ENCODE measurements at places on chromosomes 1 and 21.

GRCh38 chr1:109094377-109094803 lies 3.8 kb downstream of the TMEM167B start:
- no peak for DNase-seq

DNA sequence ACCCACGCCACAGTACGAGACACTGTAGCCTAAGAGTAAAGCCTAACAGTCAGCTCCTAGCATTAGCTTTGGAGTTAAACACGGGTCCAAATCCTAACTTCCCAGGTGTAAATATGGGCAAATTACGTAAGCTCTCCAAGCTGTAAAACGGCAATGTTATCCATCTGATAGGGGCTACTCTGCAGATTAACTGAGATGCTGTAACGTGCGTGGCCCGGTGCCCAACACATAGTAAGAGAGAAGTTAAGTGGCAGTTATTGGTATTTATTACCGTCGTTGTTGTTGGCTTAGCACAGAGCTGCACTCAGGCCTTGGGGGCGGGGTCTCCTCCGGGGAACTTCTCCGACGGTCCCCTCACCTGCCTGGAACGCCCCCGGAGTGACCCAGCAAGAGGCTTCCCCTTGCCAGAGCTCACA lies 457 bp downstream of the TRAPPC3 start:
- no peak for DNase-seq

DNA sequence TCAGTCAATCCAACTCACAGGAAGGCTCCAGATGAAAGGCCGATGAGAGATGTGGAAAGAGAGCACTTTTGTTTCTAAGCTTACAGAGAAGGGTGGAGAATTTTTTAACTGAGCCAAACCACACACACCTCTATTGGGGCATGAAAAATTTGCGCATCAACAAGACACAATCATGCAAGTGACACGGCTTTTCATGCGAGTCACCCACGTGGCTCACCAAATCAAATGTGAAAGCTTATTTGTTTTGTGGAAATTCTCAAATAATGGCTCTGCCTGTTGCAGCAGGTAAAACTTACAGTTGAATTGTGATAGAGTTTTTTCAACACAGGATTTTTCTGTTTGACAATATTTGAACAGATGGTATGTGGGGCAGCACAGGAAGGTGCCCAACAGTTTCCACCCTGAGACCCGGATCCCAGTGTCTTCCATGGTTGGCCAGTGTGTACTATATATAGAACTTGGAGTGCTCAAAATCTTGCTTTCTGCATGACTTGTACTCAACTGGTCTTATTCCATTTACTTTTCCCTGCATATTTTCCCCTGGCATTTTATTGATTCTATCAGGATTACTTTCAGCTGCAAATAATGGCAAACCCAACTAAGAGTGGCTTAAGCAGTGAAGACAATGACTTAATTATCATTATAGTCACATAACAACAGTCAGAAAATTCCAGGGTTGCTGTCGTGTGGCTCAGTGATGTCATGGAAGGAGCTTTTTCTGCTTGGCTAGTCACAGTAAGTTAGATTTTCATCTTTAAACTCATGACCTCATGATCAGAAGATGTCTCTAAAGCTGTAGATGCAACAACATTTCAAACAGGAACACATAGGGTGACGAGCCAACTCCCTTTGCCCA lies 90.6 kb upstream of the SIM2 start:
- no peak for DNase-seq

DNA sequence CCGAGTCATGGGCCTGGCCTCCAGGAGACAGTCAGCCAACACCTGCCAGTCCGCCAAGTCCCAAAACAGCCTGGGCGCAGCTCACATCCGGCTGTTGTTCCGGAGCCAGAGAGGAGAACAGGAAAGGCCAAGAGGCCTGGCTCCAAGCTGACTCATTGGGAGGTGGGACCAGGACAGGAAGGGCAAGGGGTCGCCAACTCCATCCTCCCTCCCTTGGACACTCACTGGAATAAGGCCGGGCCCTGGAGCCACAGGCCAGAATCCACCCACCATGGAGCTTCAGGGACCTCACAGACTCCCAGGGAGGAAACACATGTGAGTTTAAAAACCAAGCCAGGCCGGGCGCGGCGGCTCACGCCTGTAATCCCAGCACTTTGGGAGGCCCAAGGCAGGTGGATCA lies 25.1 kb upstream of the CLIC4 start:
- DNase-seq, result no peak

DNA sequence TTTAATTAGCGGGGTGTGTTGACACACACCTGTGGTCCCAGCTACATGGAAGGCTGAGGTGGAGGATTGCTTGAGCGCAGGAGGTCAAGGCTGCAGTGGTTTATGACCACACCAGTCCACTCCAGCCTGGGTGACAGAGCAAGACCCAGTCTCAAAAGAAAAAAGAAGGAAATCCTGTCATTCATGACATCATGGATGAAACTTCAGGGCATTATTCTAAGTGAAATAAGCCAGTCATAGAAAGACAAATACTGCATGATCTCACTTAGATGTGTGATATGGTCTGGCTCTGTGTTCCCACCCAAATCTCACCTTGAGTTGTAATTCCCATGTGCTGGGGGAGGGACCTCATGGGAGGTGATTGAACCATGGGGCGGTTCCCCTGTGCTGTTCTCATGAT lies 82.6 kb downstream of the MT1HL1 start:
- DNase-seq, result no peak

- DNase-seq, result no peak
Measured at GRCh38 chr1:58363585-58363984, 182.9 kb downstream of the OMA1 start.

GRCh38 chr1:4319496-4319895 lies 334.9 kb upstream of the AJAP1 start:
- no peak for DNase-seq

- no peak for DNase-seq
Measured at GRCh38 chr1:209302779-209303568, 280.5 kb upstream of the CAMK1G start.

DNA sequence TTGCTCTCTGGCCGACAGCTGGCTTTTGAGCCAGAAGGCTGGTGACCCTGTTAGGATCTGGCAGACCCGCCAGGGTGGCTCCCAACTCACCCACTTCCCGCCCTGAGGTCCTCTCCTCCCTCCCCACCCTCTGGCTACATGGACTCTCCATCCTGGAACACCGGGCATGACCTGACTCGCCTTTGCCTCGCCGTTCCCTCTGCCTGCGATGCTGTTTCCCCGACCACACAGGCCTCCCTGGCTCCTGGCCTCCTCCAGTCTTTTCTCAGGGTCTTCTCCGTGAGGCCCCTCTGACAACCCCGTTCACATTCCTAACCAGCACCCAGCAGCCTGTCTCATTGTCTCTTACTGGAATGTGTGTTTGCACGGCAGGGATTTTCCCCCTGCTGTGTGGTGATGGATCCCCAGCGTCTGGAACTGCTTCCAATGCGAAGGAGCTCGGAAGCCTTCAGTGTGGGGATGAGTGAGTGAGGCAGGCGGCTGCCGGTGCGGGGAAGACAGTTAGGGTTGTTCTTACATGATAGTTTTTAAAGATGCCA lies 46.0 kb upstream of the POFUT2 start:
- DNase-seq, result no peak

DNA sequence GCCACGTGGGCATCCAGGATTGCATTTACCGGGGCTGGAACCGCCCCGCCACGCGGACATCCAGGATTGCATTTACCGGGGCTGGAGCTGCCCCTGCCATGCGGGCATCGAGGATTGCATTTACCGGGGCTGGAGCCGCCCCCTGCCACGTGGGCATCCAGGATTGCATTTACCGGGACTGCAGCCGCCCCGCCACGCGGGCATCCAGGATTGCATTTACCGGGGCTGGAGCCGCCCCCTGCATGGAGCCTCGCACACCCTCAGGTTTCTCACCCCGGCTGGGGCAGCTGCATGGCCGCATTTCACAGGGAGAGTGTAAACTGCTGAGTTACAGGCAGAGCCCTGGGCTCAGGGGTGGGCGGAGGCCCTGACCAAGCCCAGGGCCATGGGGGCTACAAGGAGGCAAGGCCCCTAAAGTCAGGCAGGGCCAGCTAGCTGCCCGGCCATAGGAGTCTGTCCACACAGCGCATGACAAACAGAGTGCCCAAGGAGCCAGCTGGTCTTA lies 166.8 kb upstream of the ARHGEF16 start:
- DNase-seq, result no peak

DNA sequence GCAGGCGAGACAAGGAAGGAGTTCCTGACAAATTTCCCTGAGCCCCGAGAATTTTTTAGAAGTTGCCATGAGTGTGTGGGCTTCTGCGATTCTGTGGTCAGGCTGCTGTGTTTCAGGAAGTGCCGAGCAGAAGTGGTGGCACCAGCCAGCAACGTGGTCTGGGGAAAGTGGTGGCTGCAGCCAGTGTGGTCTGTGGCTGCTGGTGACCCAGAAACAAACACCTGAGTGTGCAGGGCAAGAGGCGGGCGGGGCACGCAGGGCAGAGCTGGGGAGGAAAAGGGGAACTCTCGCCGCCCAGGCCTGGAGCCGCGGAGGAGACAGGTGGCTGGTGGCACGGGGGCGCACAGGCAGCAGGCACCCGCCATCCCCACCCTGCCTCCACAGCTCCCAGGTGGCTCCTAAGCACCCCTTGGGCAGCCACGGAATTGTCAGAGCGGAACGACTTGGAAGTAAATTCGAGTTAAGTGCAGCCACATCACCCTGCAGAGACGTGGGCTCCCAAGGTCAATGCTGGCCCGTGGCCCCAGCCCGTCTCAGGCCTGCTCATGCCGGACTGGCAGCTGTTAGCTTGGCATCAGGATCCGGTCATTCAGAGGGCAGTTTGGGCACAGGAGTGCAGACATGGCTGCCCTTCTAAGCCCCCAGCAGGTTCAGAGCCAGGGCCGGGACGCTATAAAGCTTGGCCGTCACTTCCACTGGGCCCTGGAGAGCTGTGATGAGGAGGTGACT lies 25.1 kb downstream of the PRDM16 start:
- no peak for DNase-seq

DNA sequence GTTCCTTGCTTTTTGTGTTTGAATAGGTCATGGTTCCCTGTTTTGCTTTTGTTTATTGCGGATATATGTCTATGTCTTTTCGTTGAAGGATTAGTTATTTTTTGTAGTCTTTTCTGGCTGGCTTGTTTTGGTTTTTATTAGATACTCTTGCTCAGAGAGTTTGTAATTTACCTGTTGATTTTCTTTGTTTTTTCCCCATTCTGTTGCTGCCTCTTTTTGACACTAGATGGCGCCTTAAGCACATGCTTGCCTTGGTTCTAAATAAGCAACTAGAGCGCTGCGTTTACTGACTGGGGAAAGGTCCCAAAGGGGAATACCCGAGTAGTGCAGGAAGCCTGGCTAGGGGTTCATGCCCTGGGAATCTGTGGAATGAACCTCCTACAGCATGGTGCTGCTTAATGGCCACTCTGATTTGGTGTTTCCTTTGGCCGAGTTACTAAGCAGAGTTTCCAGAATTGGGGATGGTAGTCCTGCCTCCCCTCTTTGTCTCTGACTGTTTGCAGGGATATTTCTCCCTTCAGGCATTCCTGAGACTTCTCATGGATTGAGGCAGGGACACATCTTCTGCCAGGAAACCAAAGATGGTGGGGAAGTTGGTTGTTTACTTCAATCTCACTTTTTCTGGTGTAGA lies 143.2 kb downstream of the PTPRU start:
- no peak for DNase-seq

DNA sequence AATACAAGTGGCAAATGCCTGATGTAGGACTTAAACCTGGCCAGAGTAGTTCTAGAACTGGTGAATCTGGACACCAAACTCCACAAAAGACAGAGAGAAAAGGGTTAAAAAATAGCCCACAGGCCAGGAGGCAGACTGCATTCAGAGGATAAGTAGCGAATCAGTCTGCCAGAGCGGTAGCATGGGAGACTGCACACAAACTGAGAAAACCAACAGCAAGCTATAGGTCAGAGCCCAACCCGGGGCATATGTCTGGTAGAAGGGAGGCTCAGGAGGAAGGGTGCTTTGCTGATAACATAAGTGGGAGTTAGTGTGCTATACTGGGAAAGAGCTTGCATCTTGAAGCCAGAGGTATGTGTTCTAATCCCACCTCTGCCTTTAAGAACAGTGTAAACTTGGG lies 4.0 kb downstream of the LRRC53 start:
- no peak for DNase-seq

GRCh38 chr1:161890574-161890973 lies 124.5 kb downstream of the ATF6 start:
- DNase-seq, result no peak

DNA sequence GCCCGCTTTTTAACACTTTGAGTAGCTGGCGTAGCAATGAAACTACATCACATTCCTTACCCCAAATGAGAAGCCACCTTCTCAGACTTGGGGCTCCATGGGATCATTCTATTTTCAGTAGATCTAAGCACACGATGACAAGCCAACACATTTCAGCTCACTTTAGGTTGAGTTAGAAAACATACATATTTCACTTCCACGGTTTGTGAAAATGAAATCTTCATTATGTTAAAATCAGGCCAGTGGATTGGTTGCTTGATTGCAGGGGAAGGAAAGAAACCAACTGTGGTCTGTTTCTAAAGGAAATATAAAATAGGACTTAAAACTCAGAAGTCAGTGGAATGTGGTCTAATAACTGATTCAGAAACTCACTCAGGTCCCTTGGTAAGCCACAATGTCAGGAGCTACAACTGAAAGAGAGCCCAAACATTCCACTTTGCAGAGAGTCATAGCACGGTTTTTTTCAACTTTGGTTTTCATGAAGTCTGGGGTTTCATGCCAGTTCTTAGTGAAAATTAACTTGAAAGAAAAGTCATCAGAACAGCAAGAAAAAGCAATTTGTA lies 82.3 kb upstream of the TIAM1 start:
- DNase-seq, result no peak

DNA sequence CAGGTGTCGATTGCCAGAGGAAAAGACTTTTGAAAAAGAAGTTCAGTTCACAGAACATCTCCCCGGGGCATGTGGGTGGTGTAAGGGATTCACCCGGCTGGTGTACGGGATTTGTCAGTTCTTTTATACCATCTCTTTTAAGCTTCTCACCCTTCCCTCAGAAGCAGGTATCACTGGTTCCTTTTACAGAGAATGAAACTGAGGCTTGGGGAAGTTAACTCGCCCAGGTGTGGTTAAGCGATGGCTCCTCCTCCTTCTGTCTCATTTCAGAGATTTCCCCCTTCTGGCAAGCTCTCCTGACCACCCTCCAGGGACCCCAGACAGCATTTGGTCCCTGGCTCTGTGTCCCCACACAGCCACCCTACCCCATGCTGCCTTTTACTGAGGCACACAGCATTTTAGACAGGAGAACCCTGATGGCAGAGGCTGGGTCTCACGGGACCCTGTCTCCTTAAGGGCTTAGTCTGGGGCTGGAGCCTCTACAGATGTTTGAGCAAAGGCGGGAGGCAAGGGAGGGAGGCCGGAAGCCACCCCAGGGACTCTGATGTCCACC lies 2.8 kb upstream of the ECE1 start:
- DNase-seq, result peak; percentile 28

GRCh38 chr1:54805466-54805865 lies 4.3 kb upstream of the TTC22 start:
- DNase-seq, result no peak

DNA sequence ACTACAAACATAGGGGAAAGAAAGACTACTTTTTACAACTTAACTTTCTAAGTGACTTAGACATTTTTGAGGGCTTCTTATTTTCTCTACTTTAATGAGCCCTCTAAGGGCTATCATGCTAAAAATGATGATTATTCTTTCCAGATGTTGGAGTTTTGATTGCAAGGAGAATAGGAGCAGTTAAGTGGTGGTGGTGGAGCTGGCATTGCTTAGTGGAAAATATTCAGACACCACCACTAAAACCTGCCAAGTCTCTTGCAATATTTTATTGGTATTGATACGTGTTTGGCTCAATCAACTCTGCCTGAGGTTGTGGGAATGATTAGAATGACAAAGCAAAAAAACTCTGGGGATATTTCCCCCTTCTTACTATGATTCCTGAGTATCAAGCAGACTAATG lies 82.6 kb upstream of the PTGFR start:
- DNase-seq, result no peak

- no peak for DNase-seq
Measured at GRCh38 chr21:44959376-44960091, 19.7 kb downstream of the SLX9 start.
